ENCODE measurements at places on chromosomes 16 and 17.

- no peak overlapping the region for H3K27ac ChIP-seq
- no peaks in the 10 kb centered on the region for H3K27me3 ChIP-seq
- DNase-seq, result peak; percentile 80
- H3K4me3 ChIP-seq, result peak overlapping the region; percentile 97
- peaks cover 47% of the 10 kb centered on the region for H3K36me3 ChIP-seq
These were observed 741 bp downstream of the PLK1 start for GRCh38 chr16:23679274-23679985.

GRCh38 chr16:85113168-85113733 is 979 bp upstream of the CIBAR2 start:
- peak; percentile 53 for DNase-seq
- H3K4me3 ChIP-seq, result no peak overlapping the region
- peaks cover 6% of the 10 kb centered on the region for H3K4me1 ChIP-seq
- no peaks in the 10 kb centered on the region for H3K36me3 ChIP-seq

DNA sequence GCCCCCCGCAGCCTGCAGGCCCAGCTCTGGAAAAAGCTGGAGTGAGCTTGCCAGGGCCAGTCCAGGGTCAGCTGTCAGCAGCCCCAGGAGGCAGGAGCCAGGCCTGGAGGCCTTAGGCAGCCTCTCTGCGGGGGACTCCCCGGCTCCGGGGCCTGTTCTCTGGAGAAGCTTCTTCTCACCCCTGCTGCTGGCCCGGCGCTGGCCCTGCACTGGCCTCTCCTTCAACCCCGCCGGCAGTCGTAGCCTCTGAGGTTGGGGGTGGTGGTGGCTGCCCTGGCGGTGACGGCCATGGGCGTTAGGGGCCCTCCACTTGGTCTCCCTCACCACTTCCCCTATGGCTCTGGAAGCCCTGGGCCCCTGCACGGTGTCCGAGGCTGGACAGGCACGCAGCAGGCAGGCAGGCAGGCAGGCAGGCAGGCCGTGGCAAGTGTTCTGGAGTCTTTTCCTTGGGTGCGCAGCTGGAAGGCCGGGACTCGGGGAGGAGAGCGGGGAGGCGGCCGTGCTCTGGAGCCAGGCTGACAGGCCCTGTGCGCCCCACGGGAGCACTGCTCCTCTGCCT is 2.1 kb downstream of the FOXF1 start:
- peak; percentile 79 for DNase-seq
- no peaks in the 10 kb centered on the region for H3K36me3 ChIP-seq
- H3K27me3 ChIP-seq, result peaks cover 100% of the 10 kb centered on the region
- H3K4me3 ChIP-seq, result no peak overlapping the region
- peaks cover 3% of the 10 kb centered on the region for H3K4me1 ChIP-seq
- no peak overlapping the region for H3K27ac ChIP-seq

GRCh38 chr16:167122-167690 is 1.4 kb downstream of the HBM start:
- DNase-seq, result no peak
- no peaks in the 10 kb centered on the region for H3K36me3 ChIP-seq
- H3K27me3 ChIP-seq, result peaks cover 84% of the 10 kb centered on the region
- no peak overlapping the region for H3K4me3 ChIP-seq
- no peaks in the 10 kb centered on the region for H3K4me1 ChIP-seq

- peaks cover 4% of the 10 kb centered on the region for H3K36me3 ChIP-seq
- no peak overlapping the region for H3K27ac ChIP-seq
- H3K4me3 ChIP-seq, result no peak overlapping the region
These were observed 3.6 kb upstream of the ZMYND15 start for GRCh38 chr17:4735876-4736651.

GRCh38 chr17:77213778-77214132 is 73.0 kb downstream of the SEC14L1 start:
- H3K4me1 ChIP-seq, result no peaks in the 10 kb centered on the region
- H3K36me3 ChIP-seq, result peaks cover 52% of the 10 kb centered on the region
- H3K27me3 ChIP-seq, result no peaks in the 10 kb centered on the region
- H3K27ac ChIP-seq, result no peak overlapping the region
- no peak overlapping the region for H3K4me3 ChIP-seq

DNA sequence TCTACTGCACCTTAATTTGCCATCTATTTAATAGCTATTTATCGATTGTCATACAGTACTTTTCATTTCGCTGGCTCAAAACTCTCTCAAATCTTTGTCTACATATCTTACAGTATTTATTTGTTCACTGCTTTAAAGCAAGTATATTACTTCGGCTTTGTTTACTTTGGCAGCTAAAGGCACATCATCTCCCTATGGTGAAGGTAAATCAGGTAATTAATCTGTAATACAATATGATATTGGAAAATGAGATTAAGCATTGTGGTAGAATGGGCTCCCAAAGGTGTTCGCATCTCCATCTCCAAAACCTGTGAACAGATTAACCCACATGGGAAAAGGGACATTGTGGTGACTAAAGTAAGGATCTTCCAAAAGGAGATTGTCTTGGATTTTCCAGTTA is 6.5 kb downstream of the TMEM170A start:
- H3K27me3 ChIP-seq, result no peaks in the 10 kb centered on the region
- H3K4me3 ChIP-seq, result peak overlapping the region; percentile 47

DNA sequence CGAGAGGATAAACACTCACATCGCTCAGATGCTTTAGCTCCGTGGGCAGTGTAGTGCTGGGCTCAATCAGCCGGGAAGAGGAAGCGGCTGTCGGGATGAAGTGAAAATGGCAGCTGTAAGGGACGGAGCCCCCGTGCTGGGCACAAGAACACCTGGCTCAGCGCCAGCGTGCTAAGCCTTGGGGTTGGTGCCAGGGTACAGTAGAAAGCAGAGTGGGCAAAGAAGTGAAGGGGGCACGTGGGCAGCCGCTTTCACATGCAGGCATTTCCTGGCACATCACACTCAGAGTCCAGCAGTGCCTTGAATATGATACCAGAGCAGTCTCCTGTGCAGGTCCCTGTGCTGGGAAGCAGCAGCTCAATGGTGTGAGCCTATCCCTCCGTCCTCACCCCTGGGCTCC is 51.1 kb upstream of the FOXF1 start:
- no peaks in the 10 kb centered on the region for H3K4me1 ChIP-seq
- H3K36me3 ChIP-seq, result no peaks in the 10 kb centered on the region
- H3K27me3 ChIP-seq, result peaks cover 26% of the 10 kb centered on the region
- H3K4me3 ChIP-seq, result no peak overlapping the region
- DNase-seq, result no peak

DNA sequence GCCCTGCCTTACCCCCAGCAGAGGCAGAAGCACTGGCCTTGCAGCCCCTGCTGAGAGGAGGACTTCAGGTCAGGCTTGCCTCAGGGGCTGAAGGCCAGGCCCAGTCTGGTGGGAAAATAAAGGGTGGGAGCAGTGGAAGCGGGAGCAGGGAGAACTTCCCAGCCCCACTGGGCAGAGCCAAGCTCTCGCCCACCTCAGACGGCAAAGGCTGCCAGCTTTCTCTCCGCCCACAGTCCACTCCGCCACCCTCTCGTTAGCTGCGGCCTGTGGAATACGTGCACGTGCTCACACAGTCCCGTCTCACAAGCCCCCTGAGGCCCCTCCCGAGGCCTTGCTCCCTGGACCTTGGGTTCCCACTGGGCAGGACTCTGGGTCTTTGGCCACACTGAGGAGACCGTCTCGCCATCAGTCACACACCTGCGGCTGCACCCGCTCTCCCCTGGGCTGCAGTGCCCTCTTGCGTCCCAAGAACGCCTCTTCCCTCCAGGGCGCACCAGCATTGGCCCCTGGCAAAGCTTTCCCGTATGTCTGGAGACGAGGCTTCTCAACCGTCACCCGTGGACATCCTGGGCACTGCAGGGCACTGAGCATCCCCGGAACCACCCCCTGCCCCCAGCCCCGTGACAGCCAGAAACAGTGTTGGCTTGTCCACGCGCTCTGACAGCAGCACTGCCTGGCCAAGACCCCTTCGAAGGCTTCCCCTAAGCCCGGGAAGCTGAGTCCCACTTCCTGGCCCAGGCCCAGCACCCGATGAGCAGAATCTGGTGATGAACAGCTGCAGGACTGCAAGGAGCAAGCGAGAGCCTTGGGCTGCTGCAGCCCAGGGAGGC is 8.3 kb downstream of the MRPL28 start:
- no peak overlapping the region for H3K4me3 ChIP-seq
- peak; percentile 93 for DNase-seq
- H3K27me3 ChIP-seq, result no peaks in the 10 kb centered on the region

GRCh38 chr16:30786115-30786935 is 680 bp downstream of the ZNF629 start:
- H3K4me1 ChIP-seq, result no peaks in the 10 kb centered on the region
- DNase-seq, result peak; percentile 78
- peaks cover 36% of the 10 kb centered on the region for H3K36me3 ChIP-seq
- peak overlapping the region; percentile 90 for H3K4me3 ChIP-seq
- H3K27ac ChIP-seq, result no peak overlapping the region

GRCh38 chr17:78137392-78138203 is 7.0 kb downstream of the TMC8 start:
- no peaks in the 10 kb centered on the region for H3K4me1 ChIP-seq
- no peak overlapping the region for H3K4me3 ChIP-seq
- H3K27me3 ChIP-seq, result no peaks in the 10 kb centered on the region
- no peak overlapping the region for H3K27ac ChIP-seq

DNA sequence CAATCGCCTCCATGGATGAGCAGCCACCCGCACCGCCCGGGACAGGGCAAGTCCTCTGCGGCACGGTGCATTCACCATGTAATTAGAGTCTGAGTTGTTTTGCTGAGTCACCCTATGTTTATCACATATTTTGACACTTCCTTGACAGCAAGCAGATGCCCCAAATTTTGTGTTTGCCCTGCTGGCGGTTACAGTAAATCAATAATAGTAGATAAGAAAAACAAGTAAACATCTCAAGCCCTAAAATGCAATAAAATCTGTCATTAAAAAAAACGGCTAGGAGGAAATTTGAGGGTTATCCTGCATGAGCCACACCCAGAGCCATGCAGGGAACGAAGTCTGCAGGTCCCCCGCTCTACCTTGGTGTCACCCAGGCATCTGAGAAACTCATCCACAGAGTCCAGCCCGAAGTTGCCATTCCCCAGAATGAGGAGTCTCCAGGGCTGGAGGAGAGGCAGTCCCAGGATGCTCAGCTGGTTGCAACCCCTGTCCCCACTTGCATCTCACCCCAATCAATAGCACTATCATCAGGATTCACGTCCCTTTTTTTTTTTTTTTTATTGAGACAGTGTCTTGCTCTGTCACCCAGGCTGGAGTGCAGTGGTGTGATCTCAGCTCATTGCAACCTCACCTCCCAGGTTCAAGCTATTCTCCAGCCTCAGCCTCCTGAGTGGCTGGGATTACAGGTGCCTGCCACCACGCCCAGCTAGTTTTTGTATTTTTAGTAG is 16.5 kb upstream of the ST6GALNAC1 start:
- peaks cover 4% of the 10 kb centered on the region for H3K4me1 ChIP-seq
- H3K27me3 ChIP-seq, result no peaks in the 10 kb centered on the region
- no peak overlapping the region for H3K27ac ChIP-seq
- no peak for DNase-seq
- no peaks in the 10 kb centered on the region for H3K36me3 ChIP-seq

GRCh38 chr17:75983501-75984181 is 4.6 kb downstream of the TEN1 start:
- H3K4me1 ChIP-seq, result peaks cover 4% of the 10 kb centered on the region
- H3K4me3 ChIP-seq, result peak overlapping the region; percentile 4
- no peak overlapping the region for H3K27ac ChIP-seq
- peaks cover 13% of the 10 kb centered on the region for H3K36me3 ChIP-seq

DNA sequence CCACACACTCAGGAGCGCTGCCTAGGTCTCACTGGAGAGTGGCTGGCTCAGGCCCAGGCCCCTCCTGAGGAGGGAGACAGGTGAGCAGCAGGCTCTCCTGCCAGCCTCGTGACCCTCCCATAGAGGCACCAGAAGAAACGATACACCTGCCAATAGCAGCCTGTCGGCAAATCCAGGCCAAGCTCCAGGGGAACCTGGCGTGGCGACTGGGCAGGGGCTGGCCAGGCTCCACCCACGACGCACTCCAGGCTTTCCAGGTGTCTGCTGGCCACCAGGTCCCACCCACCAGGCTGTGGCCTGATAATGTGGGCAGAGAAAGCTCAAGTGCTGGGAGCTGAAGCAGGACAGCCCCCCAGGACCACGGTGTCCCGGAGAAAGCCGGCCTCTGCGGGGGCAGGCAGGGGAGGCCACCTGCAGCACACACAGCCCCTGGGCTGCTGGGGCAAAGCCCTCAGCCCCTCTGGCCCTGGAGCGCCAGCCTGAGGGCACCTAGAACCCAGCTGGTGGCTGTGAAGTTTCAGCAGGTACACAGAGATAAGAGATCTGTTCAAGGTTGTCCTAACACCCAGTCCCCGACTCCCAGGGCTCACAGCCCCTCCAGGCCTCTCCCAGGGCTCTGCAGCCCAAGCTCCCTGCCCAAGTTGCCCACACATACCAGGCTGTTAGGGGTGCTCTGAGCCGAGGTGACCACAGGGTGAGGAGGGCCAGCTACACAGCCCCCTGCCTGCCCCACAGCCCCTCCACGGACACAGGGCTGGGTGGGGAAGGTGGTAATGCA is 2.4 kb downstream of the PGAP6 start:
- no peaks in the 10 kb centered on the region for H3K27me3 ChIP-seq
- H3K4me1 ChIP-seq, result peaks cover 24% of the 10 kb centered on the region
- H3K27ac ChIP-seq, result no peak overlapping the region
- DNase-seq, result peak; percentile 96
- H3K36me3 ChIP-seq, result peaks cover 18% of the 10 kb centered on the region
- peak overlapping the region; percentile 84 for H3K4me3 ChIP-seq

- no peaks in the 10 kb centered on the region for H3K27me3 ChIP-seq
- H3K36me3 ChIP-seq, result no peaks in the 10 kb centered on the region
- H3K27ac ChIP-seq, result no peak overlapping the region
These were observed 66.1 kb upstream of the SMURF2 start for GRCh38 chr17:64728041-64728695.

All from endodermal cell (in vitro differentiated cells).